Stimulated activated CD4-positive, alpha-beta T cell treated with anti-CD3 and anti-CD28 coated beads, Interleukin-1b, Interleukin-23, amount 100 ng/mL, for 1 hour (primary cell): ENCODE measurements at places on chromosomes 13 and 19.

- no peak for DNase-seq
Observed at GRCh38 chr19:11447347-11448262, 12.2 kb downstream of the PRKCSH start.

DNA sequence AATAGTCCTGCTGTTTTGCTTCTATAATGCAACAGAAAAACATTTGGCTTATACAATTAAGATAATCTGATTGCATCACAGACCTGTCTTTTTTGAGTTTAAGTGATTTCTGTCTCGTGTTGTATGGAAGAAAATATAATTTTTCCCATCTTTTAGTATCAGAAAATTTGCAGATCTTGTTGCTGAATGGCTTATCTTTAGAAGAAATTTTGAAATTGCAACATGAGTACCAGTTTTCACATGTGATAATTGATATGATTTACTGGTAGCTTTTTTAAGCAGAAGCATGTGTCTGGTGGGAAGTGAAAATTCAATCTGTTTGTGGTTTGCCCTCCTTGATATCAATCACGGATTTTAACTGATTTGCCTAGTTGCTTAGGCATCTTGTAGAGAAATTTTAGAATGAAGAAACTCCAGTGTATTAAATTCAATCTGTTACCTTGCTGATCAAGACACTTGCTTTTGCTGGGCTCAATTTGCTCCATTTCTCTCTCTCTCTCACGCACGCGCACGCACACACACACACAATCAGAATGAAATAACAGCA lies 89.8 kb upstream of the MYCBP2 start:
- DNase-seq, result no peak

DNA sequence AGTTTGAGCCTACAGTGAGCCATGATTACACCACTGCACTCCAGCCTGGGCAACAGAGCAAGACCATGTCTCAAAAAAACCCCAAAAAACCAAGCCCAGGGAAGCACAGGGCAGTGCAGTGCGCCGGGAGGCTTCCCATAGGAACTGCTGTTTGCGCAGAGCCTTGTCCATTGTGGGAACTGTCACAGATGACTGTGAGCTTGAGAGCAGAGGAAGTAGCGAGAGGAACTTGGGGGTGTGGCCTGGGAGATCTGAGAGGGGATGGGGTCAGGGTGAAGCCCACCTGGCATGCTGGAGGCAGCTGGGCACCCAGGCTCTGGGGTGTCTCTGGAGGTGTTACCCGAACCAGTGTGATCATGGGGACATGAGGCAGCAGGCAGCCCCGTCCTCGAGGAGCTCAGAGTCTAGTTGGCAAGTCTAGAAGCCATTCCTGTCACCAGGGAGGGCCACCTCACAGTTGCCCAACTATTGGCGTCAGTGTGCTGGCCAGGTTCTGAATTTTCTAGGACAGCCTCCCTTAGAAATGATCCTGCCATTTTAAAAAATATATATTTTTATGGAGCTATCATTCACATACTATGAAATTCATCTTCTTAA lies 10.4 kb downstream of the KDM4B start:
- no peak for DNase-seq

DNA sequence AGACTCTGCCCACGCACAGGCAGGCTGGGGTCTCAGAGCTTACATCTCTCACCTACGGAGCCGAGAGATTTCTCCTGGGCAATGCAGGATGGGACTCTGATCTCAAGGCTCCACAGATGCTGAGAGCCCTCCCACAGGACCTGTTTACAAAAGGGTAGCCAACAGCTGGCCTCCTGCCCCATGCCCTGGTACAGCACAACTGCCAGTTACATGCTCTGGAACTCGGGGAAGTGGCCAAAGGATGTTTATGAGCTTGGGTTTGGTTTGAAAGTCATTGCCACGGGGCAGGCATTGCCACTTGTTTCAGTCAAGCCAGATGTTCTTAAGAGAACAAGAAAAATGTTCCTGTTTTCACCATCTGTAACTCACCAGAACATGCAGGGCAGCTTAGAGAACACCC lies 3.5 kb downstream of the DHRS12 start:
- no peak for DNase-seq

- no peak for DNase-seq
Observed at GRCh38 chr19:57071444-57071843, 48.3 kb upstream of the USP29 start.

- DNase-seq, result peak; percentile 91
Observed at GRCh38 chr13:44917589-44918325, 71.5 kb downstream of the NUFIP1 start.

- no peak for DNase-seq
Observed at GRCh38 chr19:11247391-11247790, 8.0 kb downstream of the ANGPTL8 start.

DNA sequence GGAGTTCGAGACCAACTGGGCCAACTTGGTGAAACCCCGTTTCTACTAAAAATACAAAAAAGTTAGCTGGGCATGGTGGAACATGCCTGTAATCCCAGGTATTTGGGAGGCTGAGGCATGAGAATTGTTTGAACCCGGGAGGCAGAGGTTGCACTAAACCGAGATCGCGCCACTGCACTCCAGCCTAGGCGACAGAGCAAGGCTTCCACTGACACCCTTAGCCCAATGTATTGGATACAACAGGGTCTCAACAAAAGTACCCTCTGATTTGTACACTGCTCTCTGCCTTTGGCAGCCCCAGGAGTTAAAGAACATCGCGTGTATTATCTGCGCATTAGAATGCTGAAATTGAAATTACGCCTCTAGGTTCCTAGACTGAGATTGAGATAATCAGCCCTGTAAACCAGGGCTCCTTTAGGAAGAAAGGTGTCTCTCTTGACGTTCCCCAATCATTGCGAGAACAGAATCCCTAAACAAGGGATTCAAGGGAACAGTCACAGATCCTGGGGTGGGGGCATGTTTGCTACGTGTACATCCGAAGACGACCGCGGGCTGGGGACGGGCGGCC lies 21.9 kb downstream of the IPO5 start:
- DNase-seq, result no peak

- no peak for DNase-seq
Observed at GRCh38 chr19:34731019-34731829, 2.8 kb upstream of the ZNF181 start.

DNA sequence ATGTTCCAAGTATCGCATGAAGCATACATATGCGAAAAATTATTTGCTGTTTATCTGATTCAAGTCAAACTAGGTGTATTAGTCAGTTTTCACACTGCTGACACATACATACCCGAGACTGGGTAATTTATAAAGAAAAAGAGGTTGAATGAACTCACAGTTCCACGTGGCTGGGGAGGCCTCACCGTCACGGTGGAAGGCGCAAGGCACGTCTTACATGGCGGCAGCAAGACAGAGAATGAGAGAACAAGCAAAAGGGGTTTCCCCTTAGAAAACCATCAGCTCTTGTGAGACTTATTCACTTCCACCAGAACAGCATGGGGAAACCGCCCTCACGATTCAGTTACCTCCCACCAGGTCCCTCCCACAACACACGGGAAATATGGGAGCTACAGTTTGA lies 13.0 kb upstream of the PROZ start:
- DNase-seq, result no peak

DNA sequence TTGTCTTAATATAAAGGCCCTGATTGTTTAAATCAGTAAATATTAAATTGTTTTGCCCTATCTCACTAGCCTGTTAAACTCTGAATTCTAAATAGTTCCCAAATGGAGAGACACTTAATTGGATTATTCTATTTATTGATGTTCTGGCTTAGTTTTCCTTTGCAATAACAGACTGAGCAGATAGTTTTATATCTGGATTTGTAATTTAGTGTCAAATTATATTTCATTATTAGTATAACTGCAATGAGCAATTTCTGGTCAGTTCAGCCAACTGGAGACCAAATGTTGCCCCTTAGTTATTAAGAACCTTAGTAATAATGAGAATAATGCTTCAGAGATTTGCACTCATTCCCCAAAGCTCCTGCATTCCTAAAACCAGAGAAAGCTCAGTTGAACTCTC lies 10.1 kb downstream of the FAM124A start:
- DNase-seq, result no peak

DNA sequence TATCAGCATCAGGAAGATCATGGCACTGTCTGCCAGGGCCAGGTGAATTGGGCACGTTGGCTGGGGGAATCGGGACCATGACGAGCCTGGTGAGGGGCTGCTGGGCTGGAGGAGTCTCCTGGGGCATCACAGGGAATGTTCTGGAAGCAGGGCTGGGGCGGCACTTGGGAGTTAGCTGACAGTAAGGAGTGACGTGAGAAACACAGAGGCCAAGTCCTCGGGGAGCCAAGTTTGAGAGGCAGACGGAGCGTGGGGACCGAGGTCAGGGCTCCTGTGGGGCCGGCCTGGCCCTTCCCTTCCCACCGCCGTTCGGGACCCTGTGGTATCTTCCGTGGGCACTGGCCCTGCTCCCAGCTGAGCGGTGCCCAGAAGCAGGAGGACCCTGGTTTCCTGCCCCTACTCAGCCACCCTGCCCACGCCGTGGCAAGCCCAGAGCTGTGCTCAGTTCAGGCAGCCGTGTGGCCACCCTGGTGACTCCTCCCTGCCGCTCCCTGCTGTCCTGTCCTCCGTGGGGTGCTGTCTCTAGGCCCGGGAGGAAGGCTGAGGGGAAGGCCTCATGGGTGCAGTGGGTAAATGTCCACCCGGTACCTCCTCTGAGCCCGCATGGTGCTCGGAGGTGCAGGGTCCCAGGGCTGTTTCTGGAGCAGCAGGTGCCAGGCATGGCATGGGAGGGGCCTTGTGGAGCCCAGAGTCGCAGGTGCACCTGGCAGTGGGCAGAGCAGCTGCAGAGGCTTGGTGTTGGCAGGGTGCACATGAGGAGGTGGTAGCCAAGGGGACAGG lies 25.2 kb downstream of the CRTC1 start:
- no peak for DNase-seq

DNA sequence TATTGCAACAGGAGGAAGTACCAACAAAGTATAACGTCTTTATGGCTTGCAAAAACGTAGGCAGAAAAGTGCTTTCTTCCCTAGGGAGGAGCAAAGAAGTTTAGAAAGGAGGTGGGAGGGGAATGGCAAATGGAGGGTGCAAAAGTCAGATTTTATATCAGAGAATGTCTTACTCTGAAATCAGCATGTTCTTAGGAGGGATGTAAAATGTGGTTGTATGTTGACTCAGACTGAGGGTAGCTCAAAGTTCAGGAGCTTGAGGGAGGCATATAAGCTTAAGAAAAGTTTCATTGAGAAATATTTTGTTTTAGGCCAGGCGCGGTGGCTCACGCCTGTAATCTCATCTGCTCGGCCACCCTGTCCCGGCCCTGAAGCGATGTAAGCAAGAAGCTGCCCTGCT lies 1.7 kb downstream of the ZNF90 start:
- no peak for DNase-seq

DNA sequence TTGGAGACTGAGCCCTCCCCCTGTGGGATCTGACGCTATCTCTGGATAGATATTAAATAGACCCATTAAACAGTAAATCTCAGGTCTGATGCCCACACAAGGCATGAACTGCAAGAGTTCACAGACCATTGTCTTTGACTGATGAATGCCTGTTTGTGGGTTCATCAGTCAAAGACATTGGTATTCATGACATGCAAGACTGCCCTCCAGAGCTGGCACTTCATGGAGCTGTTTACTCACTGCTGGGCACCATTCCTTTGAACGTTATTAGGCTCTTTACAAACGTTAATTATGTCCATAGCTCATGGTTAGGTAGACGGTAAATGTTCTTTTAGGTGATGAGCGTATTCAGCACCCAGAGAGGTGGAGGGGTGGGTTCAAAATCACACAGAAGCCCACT lies 111.8 kb upstream of the PABPC3 start:
- DNase-seq, result no peak

- no peak for DNase-seq
Observed at GRCh38 chr13:99862244-99862643, 109.3 kb downstream of the ZIC5 start.

DNA sequence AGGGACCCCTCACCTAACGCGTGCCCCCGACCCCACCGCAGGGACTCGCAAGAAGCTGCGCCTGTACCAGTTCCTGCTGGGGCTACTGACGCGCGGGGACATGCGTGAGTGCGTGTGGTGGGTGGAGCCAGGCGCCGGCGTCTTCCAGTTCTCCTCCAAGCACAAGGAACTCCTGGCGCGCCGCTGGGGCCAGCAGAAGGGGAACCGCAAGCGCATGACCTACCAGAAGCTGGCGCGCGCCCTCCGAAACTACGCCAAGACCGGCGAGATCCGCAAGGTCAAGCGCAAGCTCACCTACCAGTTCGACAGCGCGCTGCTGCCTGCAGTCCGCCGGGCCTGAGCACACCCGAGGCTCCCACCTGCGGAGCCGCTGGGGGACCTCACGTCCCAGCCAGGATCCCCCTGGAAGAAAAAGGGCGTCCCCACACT lies 4.7 kb upstream of the MYBPC2 start:
- DNase-seq, result no peak

DNA sequence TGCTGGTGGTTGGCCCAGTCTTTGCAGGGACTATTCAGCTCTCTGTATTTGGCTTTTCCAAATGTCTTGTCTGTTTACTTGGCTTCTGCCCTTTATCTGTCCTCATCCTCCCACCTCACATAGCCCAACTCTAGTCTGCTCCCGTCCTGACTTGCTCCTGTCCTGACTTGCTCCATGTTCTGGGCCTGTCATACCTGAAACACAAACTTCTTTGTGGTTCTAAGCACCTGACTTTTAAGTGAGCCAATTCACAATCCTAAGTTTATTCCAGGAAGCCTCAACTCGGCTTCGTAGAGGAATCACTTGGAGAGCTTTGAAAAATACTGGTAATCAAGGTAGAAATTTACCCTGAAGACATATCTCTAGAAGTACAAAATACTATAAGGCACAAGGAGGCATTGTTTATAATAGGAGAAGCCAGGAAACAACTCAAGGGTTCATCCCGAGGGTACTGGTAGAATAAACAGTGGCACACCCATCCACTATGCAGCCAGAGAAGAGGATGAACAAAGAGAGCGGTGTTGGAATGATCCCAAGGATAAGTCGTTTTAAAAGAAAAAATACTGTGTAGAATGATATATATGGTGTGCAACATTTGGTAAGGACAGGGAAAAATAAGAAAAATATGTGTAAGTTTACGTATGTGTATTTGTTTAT lies 284.5 kb downstream of the FGF14 start:
- DNase-seq, result no peak

DNA sequence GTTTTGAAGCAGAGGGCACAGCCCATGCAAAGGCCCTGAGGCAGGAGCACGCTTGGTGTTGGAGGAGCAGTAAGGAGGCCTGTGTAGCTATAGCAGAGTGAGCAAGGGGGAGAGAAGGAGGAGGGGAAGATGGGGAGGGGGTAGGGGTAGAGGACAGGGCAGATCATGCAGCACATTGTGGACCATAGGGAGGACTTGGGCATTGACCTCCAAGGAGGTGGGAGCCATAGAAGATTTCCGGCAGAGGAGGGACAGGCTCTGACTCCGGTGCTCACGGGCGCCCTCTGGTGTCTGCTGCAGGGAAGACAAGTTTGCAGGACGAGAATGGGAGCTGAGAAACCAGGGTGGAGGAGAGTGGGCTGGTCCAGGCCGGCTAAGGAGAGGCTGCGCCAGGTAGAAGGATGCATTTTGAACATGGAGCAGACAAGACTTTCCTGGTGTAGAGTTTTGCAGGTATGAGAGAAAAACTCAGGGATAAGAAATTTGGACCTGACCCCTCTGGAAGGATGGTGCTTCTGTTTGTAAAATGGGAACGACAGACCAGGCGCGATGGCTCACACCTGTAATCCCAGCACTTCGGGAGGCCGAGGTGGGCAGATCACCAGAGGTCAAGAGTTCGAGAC lies 13.7 kb upstream of the CREB3L3 start:
- DNase-seq, result peak; percentile 91

- DNase-seq, result no peak
Observed at GRCh38 chr13:47215736-47216135, 318.9 kb upstream of the HTR2A start.

- peak; percentile 27 for DNase-seq
Observed at GRCh38 chr13:19586904-19587634, 25.7 kb upstream of the TPTE2 start.

- no peak for DNase-seq
Observed at GRCh38 chr13:49315756-49316482, 68.2 kb downstream of the CDADC1 start.

GRCh38 chr13:59861676-59862075 lies 302.1 kb downstream of the DIAPH3 start:
- DNase-seq, result no peak
